Activated naive CD4-positive, alpha-beta T cell treated with Interleukin-2 at 50 U/mL for 16 hours (primary cell): ENCODE measurements at places on chromosomes 5 and 9.

- peak; percentile 76 for DNase-seq
Measured at GRCh38 chr9:120928483-120929228, 2.1 kb upstream of the TRAF1 start.

- no peak for DNase-seq
Measured at GRCh38 chr5:179822444-179822990, 1.8 kb downstream of the SQSTM1 start.

DNA sequence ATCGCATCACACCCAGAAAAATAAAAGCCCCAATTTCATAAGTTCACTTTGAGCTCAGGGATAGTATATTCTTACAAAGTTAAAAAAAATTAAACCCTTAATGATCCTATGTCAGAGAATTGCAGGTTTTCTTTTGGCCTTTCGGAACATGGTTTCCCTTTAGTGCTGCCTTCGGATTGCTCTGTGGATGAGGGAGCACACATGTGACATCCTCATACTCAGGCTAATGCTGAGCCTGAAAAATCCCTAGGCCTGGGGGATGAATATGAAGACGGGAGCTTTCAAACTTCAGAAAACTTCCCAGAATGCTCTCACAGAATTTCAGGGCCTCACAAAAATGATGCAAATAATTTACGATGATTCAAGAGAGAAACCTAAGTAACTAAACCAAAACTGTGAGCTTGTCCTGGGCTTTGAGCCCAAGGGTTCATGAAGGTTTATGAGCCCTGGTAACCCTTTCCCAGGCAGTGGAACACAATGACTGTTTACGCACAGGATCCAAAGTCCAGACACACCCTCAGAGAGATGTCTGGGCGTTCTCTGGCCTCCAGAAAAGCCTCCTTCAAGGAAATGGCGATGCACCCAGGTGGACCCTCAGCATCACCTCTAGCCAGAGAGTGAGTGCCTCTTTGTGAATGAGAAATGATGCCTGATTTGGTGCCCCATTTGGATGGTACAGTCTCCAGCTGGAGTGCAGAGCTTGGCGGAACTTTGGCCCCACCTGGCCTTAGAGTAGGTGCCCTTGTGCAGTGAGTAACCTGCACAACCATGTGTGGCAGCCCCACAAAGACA is 145.4 kb downstream of the ENTREP1 start:
- DNase-seq = no peak

GRCh38 chr9:93297659-93298497 is 113.9 kb downstream of the WNK2 start:
- no peak for DNase-seq

DNA sequence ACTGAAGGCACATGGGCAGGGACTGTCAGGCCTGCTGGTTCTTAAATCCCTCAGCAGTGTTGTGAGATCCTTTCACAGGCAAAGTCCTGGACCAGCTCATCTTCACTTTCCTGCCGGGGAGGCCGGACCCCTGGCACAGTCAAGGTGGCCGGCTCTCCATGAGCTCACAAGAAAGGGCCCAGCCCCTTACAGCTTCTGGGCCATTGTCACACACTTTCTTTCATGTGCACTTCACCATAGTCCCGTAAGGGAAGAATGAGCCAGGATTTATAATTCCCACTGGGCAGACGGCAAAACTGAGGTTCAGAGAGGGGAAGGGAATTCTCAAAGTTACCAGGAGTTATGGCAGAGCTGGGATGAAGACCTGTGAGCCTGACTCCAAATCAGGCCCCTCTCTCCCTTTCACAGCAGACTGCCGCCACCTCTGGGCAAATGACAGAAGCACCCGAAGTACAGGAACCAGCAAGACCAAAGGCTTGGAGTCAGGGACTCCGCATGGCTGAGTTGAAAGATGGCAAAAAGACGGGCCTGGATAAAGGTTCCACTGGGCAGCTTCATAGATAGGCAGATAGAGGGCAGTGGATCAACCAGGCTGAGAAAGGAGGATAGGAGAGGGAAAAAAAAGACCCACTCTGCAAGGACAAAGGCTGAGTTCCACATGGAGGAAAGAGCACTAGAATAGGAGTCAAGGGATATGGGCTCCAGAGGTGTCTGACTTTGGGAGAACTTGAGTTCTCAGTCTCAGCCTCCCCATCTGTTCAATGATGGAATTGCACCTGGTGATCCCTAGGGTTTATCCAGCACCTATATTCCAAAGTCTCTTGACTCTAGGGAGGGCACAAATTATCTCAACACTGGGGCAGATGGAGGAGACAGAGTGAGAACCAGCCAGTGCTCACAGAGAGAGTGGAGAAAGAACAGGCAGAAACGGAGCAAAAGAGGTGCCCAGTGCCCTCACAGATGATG is 128.7 kb downstream of the PAX5 start:
- no peak for DNase-seq

- DNase-seq = no peak
Measured at GRCh38 chr5:125088522-125089105, 342.2 kb upstream of the ZNF608 start.

- peak; percentile 82 for DNase-seq
Measured at GRCh38 chr5:16616536-16617273, at the start of gene RETREG1. TSS of gene RETREG1 (minus strand) at chr5:16616997. CDS start at chr5:16616971, 26 bp downstream.

GRCh38 chr5:179623906-179624741 is 653 bp upstream of the HNRNPH1 start:
- peak; percentile 59 for DNase-seq

DNA sequence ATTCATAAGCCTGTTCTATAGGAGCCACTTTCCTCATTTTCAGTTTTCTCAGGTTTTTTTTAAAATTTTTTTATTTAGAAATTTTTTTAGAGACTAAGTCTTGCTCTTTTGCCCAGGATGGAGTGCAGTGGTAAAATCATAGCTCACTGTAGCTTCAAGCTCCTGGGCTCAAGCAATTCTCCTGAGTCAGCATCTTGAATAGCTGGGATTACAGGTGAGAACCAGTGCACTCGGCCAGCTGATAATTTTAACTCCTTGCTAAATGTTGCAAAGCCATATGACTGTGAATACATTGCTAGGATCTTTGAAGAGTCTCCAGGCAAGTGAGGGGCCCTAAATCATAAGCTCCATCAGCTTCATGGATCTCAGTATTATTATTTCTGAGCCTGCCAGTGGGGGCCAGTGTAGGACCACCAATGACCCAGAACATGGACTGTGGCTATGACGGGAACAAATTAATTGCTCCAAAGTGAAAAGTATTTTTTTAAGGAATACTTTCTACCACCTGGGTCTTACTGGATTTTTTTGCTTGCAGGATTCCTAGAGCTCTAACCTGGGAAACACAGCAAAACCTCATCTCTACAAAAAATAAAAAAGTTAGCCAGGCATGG is 5.7 kb upstream of the GAPVD1 start:
- DNase-seq = no peak

DNA sequence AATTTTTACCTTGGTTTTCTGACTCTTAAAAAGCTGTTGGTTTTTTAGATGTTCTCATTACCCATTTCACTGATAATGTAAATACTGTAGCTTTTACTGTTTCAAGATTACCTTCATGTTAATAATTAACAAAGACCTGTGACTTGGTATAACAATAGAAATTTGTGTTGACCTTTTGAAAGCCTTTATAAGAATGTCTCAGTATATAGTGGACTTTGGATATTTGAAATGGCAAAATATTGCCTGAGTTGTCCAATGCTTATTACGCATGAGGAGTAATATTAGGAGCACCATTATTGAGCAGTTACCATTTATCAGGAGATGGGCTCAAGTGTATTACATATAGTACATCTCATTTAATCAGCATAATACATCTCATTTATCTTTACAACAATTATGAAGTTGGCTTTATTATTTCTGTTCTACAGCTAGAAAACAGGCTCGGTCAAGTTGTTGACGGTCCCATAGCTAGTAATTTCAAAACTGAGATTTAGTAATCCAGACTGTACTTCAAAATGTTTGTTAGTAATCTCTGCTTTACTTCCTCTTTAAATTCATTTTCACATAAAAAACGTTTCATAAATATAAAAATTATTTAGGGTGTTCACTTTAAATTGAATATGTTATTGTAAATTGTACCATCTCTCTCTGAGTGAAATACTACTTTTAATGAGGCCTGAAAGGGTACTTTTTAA is 50.7 kb upstream of the FKTN start:
- DNase-seq = no peak

DNA sequence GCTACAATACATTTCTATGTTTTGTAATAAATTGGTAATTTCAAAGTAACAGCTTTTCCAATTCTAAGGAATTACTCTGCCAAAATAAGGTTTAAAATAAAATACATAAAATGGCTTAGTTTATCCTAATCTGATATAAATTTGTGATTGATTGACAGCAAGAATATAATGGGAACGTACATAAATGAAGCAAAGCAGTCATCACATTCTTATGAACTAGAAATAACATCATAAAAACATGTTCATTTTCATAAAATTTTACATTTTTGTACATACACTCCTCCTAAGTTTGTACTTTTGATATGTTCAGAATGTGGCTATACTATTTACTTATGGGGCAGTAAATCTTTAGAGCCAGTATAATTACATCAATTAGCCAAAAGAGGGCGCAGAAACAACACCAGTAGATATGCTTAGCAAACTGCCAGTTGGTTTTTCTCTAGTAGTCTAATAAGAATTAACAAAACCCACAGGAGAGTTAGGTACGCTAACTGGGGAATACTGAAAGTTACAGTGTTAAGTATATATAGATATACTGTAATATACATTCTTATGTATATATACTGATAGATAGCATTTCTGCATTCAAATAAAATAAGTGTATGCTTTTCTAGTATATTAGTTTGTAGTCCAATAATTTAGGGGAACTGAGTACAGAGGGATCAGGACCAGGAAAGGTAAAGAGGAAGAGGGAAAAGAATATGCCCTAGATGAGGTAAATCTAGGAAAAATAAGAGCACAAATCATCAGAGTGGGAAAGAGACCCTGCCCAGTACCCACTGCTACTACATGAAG is 76.8 kb downstream of the ZDHHC21 start:
- no peak for DNase-seq

GRCh38 chr5:81971111-81971711 is 612 bp upstream of the ATG10 start:
- DNase-seq = peak; percentile 4

DNA sequence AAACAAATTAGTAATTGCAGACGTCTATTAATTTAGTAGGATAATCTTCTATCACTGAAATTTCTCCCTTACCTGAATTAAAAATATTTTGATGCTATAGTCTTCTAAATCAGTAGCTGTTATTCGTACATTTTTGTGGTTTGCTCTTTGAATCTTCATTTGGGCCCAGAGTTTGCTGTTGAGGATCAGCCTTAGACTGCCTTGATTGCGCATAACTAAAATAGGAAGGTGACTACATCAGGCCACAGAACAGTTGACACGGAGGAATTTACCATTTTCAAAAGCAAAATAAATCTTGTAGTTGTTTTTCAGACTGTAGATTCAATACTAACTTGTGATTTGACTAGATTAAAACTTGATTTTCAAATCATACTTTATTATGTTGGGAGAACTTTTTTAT is 11.8 kb upstream of the NADK2 start:
- no peak for DNase-seq

- no peak for DNase-seq
Measured at GRCh38 chr5:79135790-79136553, 24.4 kb downstream of the BHMT start.

DNA sequence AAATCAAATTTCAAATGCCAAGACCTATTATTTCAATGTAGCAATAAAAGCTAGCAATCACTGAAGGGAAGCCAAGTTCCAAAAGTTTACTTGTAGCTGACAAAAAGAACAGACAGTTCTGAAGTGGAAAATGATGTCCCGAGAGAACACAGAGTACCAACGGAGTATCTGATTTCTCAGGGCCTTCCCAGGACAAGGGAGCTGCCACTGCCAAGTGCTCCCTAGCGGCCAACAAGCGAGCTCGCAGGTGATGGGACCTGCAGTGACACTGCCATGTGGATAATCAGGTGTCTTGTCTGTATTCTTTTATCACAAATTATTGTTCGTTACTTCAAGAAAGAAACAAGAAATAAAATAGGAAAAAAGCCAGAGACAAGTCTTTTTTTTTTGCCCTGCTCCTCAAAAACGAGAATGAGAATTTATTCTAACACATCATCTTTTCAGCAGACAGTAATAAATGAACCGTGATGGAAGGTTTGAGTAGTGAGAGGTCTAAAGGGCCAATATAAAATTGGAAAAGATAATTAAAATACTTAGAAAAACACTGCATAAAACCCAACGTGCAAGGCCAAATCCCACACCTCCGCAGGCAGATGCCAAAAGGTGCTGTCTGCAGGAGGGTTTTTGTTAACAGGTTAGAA is 159.4 kb downstream of the MYO10 start:
- no peak for DNase-seq

- no peak for DNase-seq
Measured at GRCh38 chr9:73167614-73168013, 15.9 kb downstream of the ANXA1 start.

DNA sequence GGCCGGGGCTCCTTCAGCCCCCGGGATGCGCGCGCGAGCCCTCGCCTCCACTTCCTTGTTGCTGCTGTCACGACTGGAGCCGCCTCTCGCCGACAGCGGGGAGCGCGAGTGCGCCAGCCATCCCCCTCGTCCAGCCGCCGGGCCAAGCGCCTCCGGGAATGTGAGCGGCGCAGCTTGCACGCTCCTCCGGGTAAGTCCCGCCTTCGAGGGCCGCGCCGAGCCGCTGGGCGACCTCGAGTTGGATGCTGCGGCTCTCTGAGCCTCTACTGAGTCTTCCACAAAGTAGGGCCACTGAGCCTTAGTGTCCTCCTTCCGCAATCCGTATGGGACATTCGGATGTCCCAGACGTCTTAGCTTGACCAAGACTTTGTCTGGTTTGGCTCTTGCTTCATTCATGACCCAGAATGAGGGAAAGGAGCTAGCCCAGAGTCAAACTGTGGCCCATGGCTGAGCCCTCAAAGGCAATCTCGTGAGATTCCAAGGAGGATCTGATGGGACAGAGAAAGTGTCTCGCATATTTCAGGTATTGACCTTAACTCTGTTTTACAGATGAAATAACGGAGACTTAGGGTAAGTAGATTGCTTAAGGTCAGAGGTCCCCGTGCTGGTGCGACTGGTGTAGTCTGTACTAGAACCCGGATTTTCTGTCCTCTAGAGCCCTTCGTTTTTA is 586 bp downstream of the HMGXB3 start:
- peak; percentile 53 for DNase-seq

- DNase-seq = no peak
Measured at GRCh38 chr9:104635456-104635855, 17.5 kb upstream of the OR13C9 start.

DNA sequence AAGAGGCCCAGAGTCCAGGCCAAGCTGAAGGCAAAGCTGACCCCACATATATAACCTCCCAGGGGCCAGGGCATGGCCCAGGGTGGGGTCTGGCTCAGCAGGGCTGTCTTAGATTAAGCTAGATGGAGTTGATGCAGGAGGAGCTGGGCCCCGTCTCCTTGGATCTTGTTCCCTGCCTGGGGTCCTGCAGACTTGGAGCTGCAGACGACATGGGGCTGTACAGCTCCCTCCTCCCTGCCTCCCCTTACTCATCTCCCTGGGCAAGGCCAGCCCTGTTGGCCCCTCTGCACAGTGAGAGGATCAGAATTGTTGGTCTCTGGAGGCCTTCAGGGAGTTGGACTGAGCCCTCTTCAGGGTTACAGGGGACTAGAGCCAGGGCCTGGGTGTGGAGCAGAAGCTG is 134.9 kb downstream of the RGS3 start:
- no peak for DNase-seq
